ENCODE measurements at places on chromosomes 7 and 10. TPM values are rescaled to one million over a fixed set of nuclear protein-coding genes. Genes with fewer than 3 reads are reported as not detected.

DNA sequence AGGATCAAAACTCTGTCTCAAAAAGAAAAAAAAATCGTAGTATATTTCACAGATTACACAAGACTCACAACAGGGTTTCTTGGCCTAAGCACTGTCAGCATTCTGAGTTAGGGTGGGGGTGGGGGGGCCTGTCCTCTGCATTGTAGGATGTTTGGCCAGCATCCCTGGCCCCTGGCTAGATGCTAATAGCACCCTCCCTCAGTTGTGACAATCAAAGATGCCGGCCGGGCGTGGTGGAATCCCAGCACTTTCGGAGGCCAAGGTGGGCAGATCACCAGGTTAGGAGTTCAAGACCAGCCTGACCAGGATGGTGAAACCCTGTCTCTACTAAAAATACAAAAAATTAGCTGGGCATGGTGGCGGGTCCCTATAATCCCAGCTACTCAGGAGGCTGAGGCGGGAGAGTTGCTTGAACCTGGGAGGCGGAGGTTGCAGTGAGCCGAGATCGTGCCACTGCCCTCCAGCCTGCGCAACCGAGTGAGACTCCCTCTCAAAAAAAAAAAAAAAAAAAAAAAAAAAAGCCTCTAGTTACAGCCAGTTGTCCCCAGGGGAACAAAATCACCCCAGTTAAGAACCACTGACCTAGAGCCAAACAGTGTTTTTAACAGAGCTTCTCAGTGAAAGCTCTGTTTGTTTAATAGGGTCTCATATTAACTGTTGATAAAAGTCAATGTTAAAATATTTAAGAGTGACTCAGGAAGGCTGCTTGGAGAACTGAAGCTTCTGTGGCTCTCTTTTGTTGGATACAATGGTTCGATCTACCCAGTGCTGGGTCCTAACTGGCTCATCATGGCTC lies 161.0 kb upstream of the FAM171A1 start:
- no peak for DNase-seq

- DNase-seq, result no peak
These were observed 575 bp downstream of the DLG5 start for GRCh38 chr10:77925795-77926565.

DNA sequence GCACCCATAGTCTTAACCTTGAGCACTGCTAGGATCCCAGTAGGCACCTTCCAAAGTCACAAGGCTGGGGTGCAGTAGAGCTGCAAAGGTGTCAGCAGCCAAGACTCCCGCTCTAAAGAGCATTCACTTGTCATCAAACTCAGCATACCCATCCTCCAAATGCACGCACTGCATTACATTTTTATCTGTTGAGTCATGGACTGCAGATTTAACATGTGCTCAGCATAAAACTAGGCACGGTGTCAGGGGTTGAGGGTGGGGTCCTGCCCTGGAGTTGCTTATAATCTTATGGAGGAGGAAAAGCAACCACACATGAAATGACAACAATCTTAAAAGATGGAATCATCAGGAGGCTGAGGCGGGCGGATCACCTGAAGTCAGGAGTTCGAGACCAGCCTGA lies 102.6 kb downstream of the PARP12 start:
- no peak for DNase-seq

DNA sequence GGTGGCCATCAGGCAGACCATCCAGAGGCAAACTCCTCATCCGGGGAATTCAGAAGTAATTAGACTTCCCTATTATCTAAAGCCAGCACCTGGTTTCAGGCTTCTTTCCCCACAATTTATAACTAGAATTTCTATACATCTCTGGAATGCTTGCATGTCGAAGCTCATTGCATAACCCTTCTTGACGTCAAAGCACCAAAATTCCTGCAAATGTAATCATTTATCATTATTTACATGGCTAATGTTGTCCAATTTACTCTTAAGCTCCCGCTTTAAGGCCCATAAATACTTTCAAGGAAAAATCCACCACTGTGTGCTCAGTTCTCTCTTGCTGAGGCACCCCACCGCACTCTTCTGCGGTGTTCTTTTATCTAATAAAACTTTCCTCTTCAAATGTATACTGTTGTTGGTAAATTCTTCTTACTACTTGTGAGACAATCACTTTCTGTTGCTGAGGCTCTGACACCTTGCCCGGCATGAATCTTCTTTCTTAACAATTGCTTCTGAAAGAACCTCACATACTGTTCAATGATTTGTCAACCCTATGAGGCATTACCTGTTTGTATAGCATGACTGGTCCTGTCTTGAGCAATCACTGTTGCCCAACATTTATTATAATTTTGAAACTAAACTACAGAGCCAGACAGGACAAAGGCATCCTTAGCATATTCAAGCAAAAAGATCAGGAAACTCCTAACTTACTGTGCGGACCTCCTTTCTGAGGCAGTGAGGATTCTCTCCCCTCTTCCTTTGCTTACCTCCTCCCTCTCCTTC lies 17.4 kb upstream of the GPR141 start:
- no peak for DNase-seq

Gene ADAMTS14
- polyA plus RNA-seq, result 0.46 TPM

Data from urinary bladder (tissue), 4 donors.